ENCODE measurements at places on chromosomes 1 and 21. TPM values are rescaled to one million over a fixed set of nuclear protein-coding genes. Genes with fewer than 3 reads are reported as not detected.

The PDE4DIP gene
- total RNA-seq: 49.8 TPM

The AK4 gene
- total RNA-seq: 20.4 TPM

The RASSF5 gene
- total RNA-seq: 35.9 TPM

The TOMM40L gene
- 1.8 TPM for total RNA-seq

The EFNA1 gene
- total RNA-seq: 20.2 TPM

The GPR3 gene
- not detected for total RNA-seq

The SDHC gene
- total RNA-seq: 26.2 TPM

The CRABP2 gene
- total RNA-seq: 0.99 TPM

The PDE9A gene
- total RNA-seq: 5.2 TPM

The ERG gene
- total RNA-seq: 4.2 TPM

The ADAMTS5 gene
- total RNA-seq: 3.6 TPM

The MIXL1 gene
- not detected for total RNA-seq

The NT5C1A gene
- total RNA-seq: 3.1 TPM

The ECM1 gene
- total RNA-seq: 1.3 TPM

The MARCKSL1 gene
- total RNA-seq: 34.5 TPM

The CLIC6 gene
- 0.99 TPM for total RNA-seq

The FCRL5 gene
- total RNA-seq: 0.52 TPM

The GBP6 gene
- total RNA-seq: not detected

The C1orf21 gene
- 10.2 TPM for total RNA-seq

The IL19 gene
- not detected for total RNA-seq

The MRPL24 gene
- total RNA-seq: 62.0 TPM

The ORC1 gene
- total RNA-seq: 0.52 TPM

The RASAL2 gene
- total RNA-seq: 9.9 TPM

The NMNAT1 gene
- total RNA-seq: 5.2 TPM

The GCLM gene
- total RNA-seq: 3.6 TPM

The RNU1-4 gene
- 15,479 TPM for total RNA-seq

The NBPF20 gene
- 3.6 TPM for total RNA-seq

The RABGGTB gene
- 53.7 TPM for total RNA-seq

The OLFML2B gene
- total RNA-seq: 1.6 TPM

The MCOLN3 gene
- 15.8 TPM for total RNA-seq

The TCEA3 gene
- total RNA-seq: 110 TPM

The ANXA9 gene
- 17.4 TPM for total RNA-seq

The TTC3 gene
- 99.9 TPM for total RNA-seq

The AADACL3 gene
- not detected for total RNA-seq

The GFI1 gene
- total RNA-seq: 14.5 TPM

The ACTL8 gene
- not detected for total RNA-seq

The CD84 gene
- 7.0 TPM for total RNA-seq

The LIN28A gene
- not detected for total RNA-seq

The NMNAT2 gene
- total RNA-seq: 1.3 TPM

The TMEM82 gene
- total RNA-seq: not detected

The CD1E gene
- 0.78 TPM for total RNA-seq

The KIF21B gene
- 1.6 TPM for total RNA-seq

The HLX gene
- total RNA-seq: 1.8 TPM

The MTMR11 gene
- 28.3 TPM for total RNA-seq

The C8B gene
- not detected for total RNA-seq

The GJA5 gene
- total RNA-seq: 8.8 TPM

The PLPPR4 gene
- total RNA-seq: not detected

The SLC44A5 gene
- 3.6 TPM for total RNA-seq

The FCRL1 gene
- not detected for total RNA-seq

The TMEM81 gene
- total RNA-seq: 1.3 TPM

Data from body of pancreas (tissue), 4 donors.